ENCODE measurements at places on chromosomes 2 and 18.

- no peak for DNase-seq
These were observed 60.2 kb downstream of the ZC3H6 start for GRCh38 chr2:112335600-112335999.

GRCh38 chr18:12911025-12911928, 27.2 kb upstream of the PTPN2 start:
- no peak for DNase-seq

- no peak for DNase-seq
These were observed 217.8 kb upstream of the ATP5MC3 start for GRCh38 chr2:175399326-175399725.

DNA sequence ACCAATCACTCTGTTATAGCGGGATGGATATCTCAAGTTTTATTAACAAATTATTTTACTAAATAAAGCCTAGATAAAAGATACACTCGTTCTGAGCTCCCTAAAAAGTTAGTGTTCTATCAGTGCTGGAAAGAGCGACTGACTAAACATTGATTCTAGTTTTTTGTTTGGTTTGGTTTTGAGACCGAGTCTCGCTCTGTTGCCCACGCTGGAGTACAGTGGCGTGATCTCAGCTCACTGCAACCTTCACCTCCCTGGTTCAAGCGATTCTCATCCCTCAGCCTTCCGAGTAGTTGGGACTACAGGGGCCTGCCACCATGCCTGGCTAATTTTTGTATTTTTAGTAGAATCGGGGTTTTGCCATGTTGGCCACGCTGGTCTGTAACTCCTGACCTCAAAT, 73.8 kb upstream of the CDCA7 start:
- no peak for DNase-seq

DNA sequence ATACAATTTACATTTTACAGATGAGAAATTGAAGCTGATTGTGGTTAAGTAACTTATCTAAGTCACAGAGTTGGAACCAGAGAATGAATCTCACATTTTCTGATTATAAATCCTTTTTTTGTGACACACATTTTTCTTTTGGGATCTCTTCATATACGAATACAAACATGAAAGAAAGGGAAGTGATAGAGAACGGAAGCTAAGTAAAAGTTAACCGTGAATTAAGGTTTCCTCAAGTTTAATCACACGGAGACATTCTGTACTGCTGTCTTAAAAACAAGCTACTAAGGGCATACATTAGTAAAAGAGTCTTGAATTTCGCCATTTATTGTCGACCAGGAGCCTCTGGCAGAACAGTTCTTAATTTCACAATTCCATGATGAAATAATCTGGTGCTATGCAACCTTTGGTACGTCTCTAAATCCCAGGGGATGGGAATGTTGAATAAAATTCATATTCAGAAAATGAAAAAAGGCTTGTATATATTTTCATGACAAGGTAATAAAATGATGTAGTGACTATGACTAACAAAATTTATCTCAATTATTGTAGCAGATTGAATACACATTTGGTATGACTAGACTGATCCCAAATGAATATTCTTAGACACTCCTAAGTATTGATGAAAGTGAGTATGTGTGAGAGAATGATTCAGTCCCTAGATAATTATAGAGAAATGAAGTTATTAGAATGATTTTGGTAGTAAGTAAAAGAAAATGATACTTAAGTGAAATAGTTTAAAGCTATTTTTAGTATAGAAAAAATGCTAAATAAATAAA, 40.3 kb upstream of the ZSWIM2 start:
- DNase-seq, result no peak

- peak; percentile 61 for DNase-seq
These were observed 649.5 kb downstream of the SLC4A3 start for GRCh38 chr2:220276741-220277444.

DNA sequence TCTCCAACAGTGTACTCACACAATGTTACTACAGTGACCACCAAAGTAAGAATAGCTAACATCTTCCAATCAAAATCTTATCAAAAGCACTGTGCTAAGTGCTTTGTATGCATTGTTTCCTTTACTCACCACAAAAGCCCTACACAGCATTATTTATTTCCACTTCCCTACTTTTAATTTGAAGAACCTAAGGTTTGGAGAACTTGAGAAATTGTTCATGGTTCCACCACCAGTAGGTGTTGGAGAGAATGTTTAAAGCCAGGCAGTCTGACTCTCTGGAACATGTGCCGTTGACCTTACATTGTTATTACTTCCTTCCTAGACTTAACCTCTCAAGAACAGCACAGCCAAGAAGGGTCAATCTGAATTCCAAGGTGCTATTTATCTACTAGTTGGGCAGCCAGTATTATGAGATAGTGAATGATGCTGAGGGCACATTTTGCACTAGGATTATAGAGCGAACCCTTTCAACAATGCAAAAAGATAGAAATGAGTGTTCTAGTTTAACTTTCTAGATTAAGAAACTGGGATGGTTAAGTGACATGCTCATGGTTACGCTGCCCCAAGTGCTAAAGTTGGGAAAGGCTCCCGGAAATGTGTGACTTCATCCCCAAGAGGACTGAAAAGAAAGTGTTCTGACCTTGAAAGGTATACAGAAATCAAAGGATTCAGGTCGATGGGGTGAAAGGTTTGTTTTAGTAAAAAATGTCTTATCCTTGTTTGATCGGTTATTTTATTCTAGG, 55.2 kb upstream of the FAM136A start:
- DNase-seq, result no peak

GRCh38 chr2:108074946-108075345, 88.6 kb downstream of the SLC5A7 start:
- DNase-seq, result no peak

DNA sequence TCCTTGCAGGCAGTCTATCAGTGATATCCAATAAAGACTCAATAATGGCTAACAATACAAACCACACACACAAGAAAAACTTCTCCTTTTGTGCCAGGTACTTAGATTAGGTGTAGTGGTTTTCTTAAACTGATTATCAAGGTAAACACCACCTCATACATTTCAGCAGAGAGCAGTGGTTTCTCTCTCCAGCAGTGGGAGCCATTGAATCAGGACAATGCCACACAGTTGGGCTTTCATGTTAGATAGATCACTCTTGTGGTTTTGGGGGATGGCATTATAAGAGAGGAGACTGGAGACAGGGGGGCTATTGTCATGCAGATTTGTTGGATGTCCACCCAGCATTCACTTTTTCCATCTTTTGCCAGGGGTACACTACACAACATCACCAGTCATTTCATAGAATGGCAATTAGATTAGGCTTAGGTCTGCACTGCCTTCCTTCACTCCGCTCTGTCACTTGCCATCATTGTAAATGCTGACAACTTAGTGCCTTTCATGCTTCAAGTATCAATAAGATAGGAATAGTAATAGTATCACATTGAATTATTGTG, 13.6 kb upstream of the IRS1 start:
- no peak for DNase-seq

GRCh38 chr18:1047406-1047805, 142.7 kb downstream of the ADCYAP1 start:
- peak; percentile 60 for DNase-seq

GRCh38 chr18:8433323-8433722, 175.9 kb upstream of the RAB12 start:
- DNase-seq, result no peak

- no peak for DNase-seq
These were observed 124.3 kb downstream of the TMEM18 start for GRCh38 chr2:552906-553305.

- no peak for DNase-seq
These were observed 30.0 kb upstream of the CFAP36 start for GRCh38 chr2:55489467-55490062.

GRCh38 chr2:38866773-38867443, 8.8 kb downstream of the DHX57 start:
- DNase-seq, result no peak

GRCh38 chr2:128562471-128563347, 244.0 kb upstream of the HS6ST1 start:
- DNase-seq, result no peak

DNA sequence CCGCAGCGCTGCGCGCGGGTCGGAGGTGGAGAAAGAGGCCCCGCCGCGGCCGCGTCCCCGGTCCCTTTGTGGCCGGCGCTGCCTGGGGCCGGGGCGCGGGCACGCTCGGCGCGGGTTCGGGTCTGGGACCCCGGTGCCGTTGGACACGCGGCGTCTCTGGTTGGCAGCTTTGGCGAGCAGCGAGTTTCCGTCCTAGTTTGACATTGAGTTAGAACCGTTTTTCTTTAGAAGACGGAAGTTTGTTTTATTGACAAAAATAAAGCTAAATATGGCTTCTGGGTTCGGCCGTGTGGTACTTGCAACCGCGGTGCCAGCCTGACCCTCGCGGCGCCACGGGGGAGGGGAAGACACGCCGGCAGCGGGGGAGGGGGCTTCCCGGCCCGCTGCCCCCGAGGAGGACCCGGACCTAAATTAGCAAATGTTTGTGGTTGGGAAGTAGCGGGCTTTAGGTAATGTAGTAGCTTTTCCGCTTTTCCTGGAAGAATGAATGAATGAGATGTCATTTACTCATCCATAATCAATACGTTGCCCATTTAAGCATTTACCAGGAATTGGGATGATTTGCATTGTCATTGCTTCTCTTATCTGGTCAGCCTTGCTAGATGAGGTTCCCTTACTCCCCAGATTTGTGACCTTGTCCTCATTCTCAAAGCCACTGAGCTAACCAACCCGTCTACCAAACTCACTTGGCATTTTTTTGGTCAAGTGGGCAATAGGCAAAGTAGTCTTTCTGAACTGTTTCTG, 530 bp downstream of the GALNT1 start:
- DNase-seq, result no peak

GRCh38 chr2:89833780-89834117, 1142.3 kb downstream of the RPIA start:
- DNase-seq, result no peak

DNA sequence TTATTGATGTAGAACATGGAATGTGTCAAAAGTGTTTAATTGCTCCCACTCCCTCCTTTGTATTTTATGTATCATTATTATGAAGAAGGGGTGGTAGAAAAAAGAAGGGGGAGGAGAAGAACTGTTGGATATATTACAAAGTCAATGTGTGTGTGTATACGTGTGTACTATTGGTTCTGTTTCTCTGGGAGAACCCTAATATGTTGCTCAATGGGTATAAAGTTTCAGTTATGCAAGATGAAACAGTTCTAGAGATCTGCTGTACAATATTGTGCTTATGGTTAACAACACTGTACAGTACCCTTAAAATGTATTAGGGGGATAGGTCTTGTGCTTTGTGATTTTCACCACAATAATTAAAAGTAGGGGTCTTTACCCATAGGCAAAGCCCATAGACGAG, 58.1 kb upstream of the ZC3H15 start:
- DNase-seq, result no peak

GRCh38 chr18:3103576-3103975, 90.6 kb upstream of the LPIN2 start:
- DNase-seq, result peak; percentile 3

DNA sequence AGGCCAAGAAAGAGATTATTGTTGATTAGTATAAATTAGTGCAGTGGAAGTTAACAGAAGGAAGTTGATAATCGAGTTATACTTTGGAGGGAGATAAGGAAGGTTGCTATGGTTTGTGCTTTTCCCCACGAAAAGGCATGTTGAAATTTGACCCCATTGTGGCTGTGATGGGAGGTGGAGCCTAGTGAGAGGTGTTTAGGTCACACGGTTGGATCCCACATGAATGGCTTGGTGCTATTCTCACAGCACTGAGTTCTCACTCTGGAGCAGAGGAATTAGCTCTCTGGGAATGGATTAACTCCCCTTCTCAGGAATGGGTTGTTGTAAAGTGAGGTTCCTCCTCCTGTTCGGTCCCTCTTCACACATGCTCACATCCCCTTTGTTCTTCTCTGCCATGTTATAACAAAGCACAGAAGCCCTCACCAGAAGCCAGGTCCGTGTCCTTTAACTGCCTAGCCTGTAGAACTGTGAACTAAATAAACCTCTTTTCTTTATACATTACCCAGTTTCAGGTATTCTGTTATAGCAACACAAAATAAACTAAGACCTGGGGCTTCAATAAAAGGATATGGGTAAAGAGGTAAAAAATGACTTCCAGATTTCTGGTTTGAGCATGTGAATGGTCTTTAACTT, 21.9 kb downstream of the PIGN start:
- DNase-seq, result no peak

GRCh38 chr2:230840301-230840700, 24.4 kb upstream of the ITM2C start:
- no peak for DNase-seq

- no peak for DNase-seq
These were observed 124.8 kb upstream of the RNF152 start for GRCh38 chr18:62017618-62018017.

- DNase-seq, result no peak
These were observed 56.0 kb downstream of the ARHGAP25 start for GRCh38 chr2:68790600-68790999.

DNA sequence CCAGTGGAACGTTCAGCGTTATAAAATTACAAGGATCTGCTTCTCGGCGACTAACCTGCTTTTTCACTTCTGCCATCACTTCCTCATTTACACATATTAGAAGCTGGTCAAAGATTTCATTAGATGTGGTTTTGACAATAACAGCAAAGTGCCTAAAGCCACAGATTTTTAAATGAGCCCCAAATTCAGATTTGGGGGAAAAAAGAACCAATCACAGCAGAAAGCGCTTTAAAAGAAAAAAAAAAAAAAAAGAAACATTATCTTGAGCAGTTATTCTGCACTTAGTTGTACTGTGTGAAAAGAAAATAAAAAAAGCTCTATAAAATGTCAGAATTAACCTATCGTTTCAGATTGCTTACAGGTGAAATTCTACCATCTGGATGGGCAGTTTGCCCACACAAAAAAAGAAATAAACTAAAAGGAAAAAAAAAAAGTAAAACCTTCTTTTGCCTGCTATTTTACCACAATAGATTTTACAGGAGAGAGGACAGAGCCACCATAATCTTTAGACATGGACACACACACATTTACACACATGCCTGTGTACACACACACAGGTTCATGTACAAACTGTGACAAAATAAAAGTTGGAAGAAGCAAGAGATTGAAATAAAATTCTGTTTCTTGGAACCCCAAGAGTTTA, 167.2 kb downstream of the TCF4 start:
- DNase-seq, result peak; percentile 31

GRCh38 chr2:240555541-240556250, 2.1 kb downstream of the ANKMY1 start:
- no peak for DNase-seq

- no peak for DNase-seq
These were observed 72.7 kb downstream of the MARCHF4 start for GRCh38 chr2:216299588-216299987.

DNA sequence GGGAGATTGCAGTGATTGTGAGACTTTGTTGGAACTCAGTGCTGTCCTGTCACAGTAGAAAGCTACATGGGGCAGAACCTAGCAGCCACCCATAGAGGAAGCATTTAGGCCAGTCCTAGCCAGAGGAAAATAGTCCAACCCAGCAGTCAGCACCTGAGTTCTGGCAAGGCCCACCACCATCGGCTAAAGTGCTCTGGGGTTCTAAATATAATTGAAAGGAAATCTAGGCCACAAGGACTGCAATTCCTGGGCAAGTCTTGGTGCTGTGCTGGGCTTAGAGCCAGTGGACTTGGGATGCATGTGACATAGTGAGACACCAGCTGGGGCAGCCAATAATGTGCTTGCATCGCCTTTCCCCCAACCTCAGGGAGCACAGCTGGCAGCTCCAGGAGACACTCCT, 28.9 kb upstream of the ACTR2 start:
- no peak for DNase-seq

GRCh38 chr2:236981701-236982485, 103.8 kb upstream of the COPS8 start:
- DNase-seq, result no peak

Measured in GM04503 (cell line).